ENCODE measurements at places on chromosomes 12 and 14.

- DNase-seq = no peak
These were observed 465.4 kb downstream of the FSCB start for GRCh38 chr14:44041700-44042099.

- DNase-seq = no peak
These were observed 8.9 kb downstream of the PDE1B start for GRCh38 chr12:54558311-54558710.

GRCh38 chr14:25041898-25042297 lies 8.0 kb downstream of the STXBP6 start:
- DNase-seq = no peak

DNA sequence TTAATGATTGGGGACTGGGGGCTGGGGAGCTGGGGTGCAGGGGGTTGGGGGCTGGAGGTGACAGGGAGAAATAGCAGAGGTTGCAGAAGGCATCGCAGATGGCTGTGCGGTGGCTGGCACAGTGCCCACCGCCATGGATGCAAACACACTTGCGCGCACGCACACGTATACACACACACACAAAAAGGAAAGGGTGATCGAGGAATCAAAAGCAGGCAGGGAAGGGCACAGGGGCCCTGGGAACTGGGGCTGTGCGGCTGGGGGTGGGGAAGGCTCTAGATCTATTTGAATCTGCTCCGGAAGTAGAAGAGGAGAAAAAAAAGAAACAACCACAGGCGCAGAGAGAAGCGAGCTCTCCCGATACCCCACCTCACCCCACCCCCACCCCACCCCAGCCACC lies 39.4 kb downstream of the ZFHX2 start:
- no peak for DNase-seq

GRCh38 chr14:22588526-22589095 lies 413 bp downstream of the DAD1 start:
- DNase-seq = no peak

DNA sequence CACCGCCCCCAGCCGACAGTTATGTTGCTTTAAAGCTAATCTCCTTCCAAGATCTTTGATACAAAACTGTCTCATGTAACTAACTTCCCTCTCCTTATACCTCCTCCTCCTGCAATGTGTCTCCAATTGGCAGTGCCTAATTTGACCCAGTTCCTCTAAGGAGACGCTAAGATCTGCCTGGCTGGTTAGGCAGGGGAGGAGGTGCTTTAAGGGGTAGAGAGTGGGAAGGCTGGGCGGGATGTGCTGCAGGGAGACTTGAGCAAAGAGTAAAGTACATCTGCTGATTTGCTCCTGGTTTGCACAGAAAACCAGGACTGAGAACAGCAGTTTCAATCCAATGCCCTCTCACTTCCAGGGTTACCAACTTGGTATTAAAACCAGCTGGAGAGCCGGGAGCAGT lies 7.4 kb upstream of the IKZF4 start:
- no peak for DNase-seq

- DNase-seq = no peak
These were observed 5.0 kb upstream of the HOXC9 start for GRCh38 chr12:53995002-53995377.

DNA sequence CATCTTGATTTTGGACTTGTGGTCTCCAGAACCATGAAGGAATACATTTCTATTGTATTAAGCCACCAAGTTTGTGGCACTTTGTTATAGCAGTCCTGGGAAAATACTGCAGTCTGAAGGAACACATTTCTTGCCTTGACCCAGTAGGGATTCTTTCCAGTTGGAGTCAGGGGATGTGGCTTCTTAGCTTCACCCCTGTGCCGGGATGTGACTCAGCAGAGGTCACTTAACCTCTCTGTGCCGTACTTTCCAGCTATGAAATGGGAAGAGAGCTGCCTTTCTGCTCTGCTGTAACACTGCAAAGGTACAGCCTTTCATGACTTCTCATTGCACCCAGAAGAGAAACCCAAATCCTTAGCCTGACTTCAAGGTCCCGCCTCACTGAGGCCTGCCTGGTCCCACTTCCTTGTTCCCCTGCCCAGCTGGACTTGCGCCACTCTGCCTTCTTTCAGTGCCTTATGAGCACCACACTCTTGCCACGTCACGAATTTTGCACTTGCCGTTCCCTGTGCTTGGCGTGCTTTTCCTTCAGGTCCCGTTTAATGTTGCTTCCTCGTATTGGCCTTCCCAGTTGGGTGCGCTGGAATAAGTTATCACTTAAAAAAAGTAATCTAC lies 24.2 kb downstream of the CHST11 start:
- DNase-seq = no peak

- no peak for DNase-seq
These were observed 608.4 kb downstream of the LRFN5 start for GRCh38 chr14:42214981-42215491.

DNA sequence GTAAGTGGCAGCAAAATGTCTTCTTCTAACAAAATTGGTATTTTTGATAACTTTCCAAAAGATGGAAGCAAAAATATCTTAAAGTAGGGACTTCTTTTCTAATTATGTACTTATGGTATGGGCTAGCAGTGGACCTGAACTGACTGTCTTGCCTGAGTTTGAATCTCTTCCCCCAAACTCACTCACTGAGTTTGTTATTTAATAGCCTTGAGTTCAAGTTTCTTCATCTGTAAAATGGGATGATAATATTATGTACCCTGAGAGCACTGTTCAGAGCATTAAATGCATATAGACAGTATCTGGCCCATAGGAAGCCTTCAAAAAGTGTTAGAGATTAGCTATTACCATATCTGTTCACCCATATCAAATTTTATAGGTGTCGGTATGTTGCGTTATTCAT lies 210.4 kb upstream of the NUDT4 start:
- DNase-seq = no peak

DNA sequence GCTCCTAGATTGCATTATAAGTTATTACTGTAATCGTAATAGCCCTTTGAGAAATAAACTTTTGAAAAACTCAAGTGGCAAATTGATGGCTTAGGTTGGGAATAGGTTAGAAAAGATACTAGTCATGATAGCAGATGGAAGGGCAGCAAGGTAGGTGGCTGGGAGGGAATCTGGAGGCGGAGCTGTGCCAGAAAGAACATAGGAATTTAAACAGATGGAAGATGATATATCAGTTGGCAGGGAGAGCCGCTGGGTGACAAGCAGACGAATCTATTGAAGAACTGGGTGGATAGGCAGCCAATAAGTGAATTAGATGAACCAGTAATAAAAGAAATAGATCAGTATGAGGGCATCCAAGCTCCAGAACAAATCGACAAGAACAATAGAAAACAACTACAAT lies 142.1 kb downstream of the CNTN1 start:
- no peak for DNase-seq

DNA sequence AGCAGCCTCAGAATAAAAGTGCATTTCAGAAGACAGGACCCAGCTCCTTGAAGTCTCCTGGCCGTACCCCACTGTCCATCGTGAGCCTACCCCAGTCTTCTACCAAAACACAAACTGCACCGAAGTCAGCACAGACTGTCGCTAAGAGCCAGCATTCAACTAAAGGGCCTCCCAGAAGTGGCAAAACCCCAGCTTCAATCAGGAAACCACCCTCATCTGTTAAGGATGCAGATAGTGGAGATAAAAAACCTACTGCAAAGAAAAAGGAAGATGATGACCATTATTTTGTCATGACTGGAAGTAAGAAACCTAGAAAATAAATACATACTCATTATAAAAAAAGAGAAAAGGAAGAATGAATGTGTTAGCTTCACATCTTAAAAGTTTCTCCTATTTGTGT lies 51.1 kb downstream of the GAS2L3 start:
- no peak for DNase-seq

- no peak for DNase-seq
These were observed 1.8 kb downstream of the SMIM41 start for GRCh38 chr12:52081263-52081733.

DNA sequence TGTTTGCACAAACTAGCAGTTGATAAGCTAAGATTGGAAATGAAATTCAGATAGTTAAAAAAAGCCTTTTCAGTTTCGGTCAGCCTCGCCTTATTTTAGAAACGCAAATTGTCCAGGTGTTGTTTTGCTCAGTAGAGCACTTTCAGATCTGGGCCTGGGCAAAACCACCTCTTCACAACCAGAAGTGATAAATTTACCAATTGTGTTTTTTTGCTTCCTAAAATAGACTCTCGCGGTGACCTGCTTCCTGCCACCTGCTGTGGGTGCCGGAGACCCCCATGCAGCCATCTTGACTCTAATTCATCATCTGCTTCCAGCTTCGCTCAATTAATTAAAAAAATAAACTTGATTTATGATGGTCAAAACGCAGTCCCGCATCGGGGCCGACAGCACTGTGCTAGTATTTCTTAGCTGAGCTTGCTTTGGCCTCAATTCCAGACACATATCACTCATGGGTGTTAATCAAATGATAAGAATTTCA lies 335.6 kb downstream of the TMEM121 start:
- no peak for DNase-seq

DNA sequence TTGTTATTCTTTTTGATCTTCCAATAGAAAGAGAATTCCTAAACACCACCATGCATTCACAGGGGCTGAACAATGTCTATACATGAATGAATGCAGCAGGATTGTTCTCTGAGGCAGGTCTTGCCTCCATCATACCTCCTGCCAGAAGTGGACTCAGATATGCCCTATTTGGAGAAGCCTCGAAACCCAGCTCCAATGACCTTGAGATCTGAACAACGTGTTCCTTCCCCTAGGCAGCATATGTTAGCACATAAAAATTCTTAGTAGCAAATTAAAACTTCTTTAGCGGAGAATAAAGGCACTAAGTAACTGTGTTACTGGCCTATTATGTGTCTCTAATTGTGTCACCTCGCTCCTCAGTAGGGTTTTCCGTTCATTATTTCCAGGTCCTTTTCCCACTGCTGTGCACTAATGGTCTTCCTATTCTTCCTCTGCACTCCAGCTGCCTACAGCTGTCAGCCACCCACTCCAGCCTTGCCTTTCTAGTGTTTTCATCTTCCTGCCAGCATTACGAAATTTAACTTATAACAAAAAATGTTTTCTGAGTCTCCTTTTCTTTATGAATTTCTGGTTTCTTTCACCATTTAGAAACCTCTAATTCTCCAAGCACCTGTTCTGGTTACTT lies 62.6 kb upstream of the IGF1 start:
- DNase-seq = no peak

DNA sequence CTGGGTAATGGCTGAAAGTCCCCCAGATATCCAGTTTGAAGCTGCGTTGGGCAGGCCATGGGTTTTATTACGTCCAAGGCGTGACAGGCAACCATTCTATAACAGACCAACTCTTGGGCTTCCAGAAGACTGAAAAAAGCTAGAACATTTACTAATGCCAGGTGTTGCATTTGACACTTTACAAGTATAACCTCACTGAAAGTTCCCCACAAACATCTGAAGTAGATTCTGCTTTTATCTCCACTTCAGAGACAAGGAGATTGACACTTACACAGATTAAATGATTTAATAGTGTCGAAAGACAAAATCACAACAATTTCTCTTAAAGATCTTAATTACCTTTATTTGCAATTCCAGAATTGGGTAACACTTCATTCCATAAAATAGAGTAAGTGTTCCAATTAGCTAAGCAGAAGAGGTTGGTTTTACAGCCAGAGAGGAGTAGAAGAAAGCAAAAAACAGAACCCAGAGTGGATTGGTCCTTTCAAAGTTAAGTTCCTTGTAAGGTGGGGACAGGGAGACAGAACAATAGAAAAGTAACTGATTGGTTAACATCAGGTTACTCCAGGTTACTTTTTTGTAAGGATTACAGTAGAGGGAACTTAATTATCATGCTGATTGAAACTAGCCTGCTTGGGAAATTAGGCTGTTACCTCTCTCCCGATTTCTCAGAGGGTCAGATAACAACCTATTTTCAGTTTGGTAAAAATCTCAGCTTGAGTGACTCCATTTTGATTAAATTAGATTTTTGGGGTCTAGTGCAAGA lies 11.3 kb downstream of the SOCS2 start:
- DNase-seq = no peak

GRCh38 chr12:113040722-113041171 lies 15.8 kb upstream of the DTX1 start:
- DNase-seq = no peak

- no peak for DNase-seq
These were observed 58.6 kb downstream of the TSPAN9 start for GRCh38 chr12:3135522-3136461.

DNA sequence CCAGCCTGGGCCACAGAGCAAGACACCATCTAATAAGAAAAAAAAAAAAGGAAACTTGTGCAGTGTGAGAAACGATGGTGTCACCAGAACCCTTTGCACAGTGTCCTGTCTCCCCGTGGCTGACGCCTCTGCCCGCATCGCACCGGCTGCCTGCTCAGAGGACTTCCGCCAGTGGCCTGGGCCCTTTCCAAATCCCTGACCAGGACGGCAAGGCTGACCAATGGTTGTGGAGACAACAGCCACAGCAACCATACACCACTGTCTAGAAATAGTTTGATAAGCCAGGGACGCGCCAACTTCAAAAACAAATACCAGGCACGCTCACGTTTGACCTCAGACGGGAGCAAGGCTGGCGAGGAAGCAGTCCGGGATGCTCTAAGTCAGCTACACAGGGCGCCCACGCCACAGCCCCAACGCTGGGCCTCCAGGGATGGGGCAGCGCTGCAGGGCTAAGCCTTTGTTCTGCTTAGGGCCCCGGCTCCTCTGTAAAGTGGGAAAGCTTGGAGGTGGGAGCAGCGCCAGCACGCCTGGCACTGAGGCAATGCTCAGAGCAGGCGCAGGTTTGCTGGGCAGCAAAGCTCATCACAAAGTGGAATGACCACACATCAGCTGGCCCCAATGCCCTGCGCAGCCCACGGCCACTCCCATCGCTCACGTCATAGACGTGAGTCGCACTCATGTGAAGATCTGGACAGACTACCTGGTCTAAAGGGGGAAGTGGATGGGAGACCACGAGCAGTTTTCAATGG lies 12.5 kb downstream of the PGAM5 start:
- DNase-seq = no peak

- no peak for DNase-seq
These were observed 446 bp downstream of the STAC3 start for GRCh38 chr12:57250541-57250940.

- DNase-seq = no peak
These were observed 20.9 kb downstream of the AKAP6 start for GRCh38 chr14:32350020-32350419.

GRCh38 chr12:126534942-126535341 lies 1469.7 kb downstream of the AACS start:
- DNase-seq = no peak

GRCh38 chr12:57222286-57223190 lies 5.9 kb downstream of the NXPH4 start:
- no peak for DNase-seq

- peak; percentile 47 for DNase-seq
These were observed 4.4 kb downstream of the TXNRD1 start for GRCh38 chr12:104219908-104220404.

GRCh38 chr12:123397400-123397799 lies 13.5 kb downstream of the KMT5A start:
- no peak for DNase-seq

GRCh38 chr14:20435582-20436362 lies at the start of gene KLHL33:
Gene KLHL33, minus strand, starts transcription at chr14:20436166. Its CDS starts 355 bp downstream, at chr14:20435811.
- no peak for DNase-seq

DNA sequence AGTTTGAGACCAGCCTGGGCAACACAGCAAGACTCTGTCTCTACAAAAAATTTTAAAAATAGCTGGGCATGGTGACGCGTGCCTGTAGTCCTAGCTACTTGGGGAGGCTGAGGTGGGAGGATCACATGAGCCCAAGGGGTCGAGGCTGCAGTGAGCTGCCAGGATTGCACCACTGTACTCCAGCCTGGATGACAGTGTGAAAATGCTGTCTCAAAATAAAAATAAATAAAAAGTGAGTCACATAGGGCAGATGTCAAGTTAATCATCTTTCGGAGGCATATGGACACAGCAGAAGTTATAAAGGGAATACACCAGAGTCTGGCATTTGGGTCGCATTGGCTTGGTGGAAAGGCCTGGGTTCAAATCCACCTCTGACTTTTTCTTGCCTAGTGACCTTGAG lies 92.7 kb downstream of the PHETA1 start:
- DNase-seq = no peak

- no peak for DNase-seq
These were observed 906 bp downstream of the LARP4 start for GRCh38 chr12:50401500-50402081.

Data from activated T-helper 9 cell treated with anti-CD3 and anti-CD28 coated beads, Interleukin-2, amount 50 U/mL, for 16 hours (primary cell).